Right kidney (tissue), 9 donors: ENCODE measurements at places on chromosomes 11 and 22.

DNA sequence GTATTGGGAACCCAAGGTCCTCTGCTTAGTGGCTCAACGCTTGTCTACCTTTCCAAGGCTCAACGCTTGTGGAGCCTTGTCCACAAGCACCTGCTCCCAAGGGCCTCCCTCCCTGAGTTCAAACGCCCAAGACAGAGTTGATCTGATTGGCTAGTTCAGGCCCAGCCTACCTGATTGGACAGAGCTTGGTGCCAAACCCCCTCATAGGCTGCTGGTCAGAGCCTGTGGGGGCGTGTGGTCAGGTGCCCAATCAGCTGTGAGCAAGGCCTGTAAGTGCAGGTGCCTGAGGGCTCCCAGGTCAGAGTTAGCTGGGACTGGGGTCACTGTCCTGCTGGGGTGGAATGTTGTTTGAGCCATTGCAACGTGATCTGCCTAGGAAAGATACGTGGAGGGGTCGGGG lies 16.9 kb upstream of the TMPRSS6 start:
- DNase-seq, result no peak

DNA sequence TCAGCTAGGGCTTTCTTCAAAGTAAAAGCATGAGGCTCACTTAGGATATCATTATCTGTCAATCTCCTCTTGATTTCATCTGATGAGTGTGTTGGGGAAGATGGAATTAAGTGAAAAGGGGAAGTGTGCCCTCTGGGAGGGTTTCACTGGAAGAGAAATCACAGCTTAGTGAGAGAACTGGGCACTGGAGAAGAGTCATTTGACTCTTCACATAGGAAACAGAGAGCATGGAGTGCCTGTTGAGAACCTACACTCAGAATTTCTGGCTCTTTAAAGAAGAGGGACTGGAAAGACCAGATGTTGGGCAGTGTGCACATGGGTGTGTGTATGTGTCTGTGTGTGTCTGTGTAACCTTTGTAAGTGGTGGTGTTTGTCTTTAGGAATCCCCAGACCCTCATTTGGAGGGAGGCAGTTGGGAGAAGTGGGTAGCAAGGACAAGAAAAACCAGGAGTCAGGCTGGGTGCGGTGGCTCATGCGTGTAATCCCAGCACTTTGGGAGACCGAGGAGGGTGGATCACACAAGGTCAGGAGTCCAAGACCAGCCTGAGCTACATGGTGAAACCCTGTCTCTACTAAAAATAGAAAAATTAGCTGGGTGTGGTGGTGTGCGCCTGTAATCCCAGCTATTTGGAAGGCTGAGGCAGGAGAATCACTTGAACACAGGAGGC lies 10.0 kb downstream of the STX3 start:
- no peak for DNase-seq

DNA sequence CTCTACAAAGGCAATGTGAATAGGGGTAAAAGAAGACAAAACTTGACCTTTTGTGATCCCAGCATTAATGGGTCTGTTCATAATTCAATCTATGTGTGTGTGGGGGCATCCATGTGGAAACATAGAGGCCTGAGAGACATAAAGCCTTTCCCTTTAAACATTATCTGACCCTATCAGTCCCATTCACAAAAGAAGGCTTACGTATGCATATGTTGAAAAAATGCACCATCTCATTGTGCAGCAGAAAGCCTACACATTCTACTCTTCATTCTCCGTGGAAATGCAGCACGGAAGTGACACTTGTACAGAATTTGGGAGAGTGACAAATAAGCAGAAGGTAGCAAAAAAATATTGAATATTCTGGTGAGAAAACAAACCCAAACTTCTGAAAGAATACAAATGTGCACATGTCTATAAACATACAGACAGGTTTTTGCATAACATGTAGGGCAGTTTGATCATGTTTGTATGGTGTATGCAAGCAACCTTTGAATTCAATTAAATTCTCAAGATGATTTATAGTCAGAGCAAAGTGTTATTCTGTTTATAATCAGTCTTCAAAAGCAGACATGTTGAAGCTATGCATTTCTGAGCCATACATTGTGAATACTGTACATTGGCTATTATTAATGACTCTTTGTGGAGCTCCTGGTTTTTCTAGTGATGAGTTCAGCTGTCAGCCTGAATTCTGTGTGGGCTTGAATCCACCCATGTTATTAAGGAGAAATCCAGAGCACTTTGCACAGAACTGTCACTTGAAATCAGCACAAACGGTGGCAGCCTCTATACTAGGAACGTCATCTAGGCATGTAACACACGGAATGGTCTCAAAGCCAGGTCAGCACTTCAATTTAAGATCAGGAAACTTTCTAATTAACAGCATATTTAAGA lies 236.8 kb downstream of the DCDC1 start:
- DNase-seq, result no peak

DNA sequence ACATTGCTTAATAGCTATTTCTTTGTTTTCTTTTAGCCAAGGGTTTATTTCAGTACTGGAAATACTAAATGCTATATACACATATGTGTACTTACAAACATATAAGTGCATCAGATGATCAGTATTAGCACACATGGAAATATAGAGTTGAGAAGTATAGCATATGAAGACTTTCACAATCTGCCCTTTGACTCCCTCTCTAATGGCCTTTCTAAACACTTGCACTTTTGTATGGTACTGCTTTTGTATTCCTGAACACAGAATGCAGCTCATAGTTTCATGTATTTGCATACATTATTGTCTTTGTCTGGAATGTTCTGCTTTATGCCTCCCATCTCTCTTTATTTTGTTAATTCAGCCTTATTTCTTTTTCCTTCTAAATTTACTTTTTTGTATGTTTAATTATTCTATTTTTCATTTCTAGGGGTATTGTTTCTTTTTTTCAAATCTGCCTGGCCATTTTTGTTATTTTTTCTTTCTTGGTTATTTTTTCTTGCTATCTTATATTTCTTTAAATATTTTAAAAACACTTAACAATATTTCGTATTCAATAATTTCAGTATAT lies 28.8 kb downstream of the ACER3 start:
- no peak for DNase-seq

GRCh38 chr11:11622772-11623171 lies 967 bp upstream of the GALNT18 start:
- DNase-seq, result no peak

DNA sequence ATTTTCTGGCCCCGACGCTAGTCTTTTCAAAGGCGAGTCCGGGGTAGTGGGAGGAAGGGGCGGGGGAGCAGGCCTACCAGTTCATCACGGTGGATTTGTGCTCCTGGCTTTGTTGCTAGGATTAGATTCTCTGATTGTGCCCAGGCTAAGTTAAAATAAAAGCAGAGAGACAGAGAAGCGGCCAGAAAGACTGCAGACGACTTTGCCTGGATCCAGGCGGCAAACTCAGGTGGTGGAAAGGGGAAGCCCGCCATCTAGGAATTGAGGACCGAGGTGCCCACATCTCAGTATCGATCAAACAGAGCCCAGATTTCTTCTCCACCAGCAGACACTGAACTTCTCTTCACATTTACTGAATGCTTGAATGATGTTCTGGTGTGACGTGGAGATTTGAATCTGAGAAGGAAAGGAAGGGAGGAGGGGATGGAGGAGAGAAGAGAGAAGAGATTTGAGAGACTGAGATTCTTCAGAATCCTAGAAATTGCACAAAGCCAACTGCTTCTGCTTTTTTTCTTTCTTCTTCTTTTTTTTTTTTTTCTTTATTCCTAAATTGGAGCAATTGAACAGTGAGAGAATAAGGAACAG lies 2.7 kb downstream of the FAT3 start:
- no peak for DNase-seq

GRCh38 chr11:111537336-111537860 lies 3.1 kb upstream of the LAYN start:
- no peak for DNase-seq

GRCh38 chr11:19769820-19770219 lies 57.2 kb downstream of the NAV2 start:
- DNase-seq, result no peak

DNA sequence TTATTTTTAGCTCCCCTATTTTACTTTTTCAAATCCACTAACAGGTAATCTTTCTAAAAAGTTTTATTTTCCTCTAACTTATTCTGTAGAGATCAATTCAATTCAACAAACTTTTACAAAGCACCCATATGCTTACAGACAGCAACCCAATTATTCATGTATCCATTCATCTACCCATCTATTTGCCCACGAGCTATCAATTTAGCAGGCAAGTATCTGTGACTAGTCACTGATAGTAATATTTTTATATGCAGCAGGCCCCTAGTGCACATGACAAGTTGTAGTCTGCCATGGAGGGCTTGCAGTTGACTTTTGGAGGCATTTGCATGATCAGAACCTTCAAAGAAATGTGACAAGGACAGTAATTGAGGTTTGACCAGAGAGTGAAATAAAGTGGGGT lies 753.2 kb upstream of the TENM4 start:
- no peak for DNase-seq

- DNase-seq, result peak; percentile 70
Observed at GRCh38 chr11:31812383-31813381, 1.6 kb upstream of the PAX6 start.

- no peak for DNase-seq
Observed at GRCh38 chr22:26579331-26579886, 10.5 kb downstream of the TPST2 start.

- DNase-seq, result peak; percentile 46
Observed at GRCh38 chr11:125304136-125304535, 139.6 kb downstream of the PKNOX2 start.

- no peak for DNase-seq
Observed at GRCh38 chr22:30132290-30132996, 52.2 kb downstream of the HORMAD2 start.

DNA sequence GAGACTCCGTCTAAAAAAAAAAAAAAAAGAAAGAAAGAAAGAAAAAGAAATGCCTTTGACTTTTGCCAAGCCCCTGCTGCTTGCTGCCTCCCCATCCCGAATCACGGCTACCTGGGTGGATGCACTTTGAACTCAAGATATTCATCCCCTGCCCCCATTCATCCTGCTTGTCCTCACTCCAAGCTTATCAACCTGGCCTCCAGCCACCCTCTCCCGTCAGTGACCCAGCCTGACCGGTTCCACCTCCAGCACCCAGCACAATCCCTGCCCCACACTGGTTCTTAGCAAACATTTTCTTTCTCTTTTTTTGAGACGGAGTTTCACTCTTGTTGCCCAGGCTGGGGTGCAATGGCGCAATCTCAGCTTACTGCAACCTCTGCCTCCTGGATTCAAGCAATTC lies 44.4 kb downstream of the CYTH4 start:
- DNase-seq, result no peak

- no peak for DNase-seq
Observed at GRCh38 chr11:73389916-73390315, 13.7 kb downstream of the RELT start.

GRCh38 chr11:60985991-60986915 lies 14.8 kb downstream of the CD6 start:
- no peak for DNase-seq

- no peak for DNase-seq
Observed at GRCh38 chr11:68396516-68396915, 64.0 kb upstream of the PPP6R3 start.

GRCh38 chr22:44691796-44692661 lies 10.0 kb upstream of the PRR5 start:
- no peak for DNase-seq

- DNase-seq, result no peak
Observed at GRCh38 chr11:11505190-11505589, 116.6 kb downstream of the GALNT18 start.

GRCh38 chr11:86547727-86548126 lies 124.7 kb downstream of the ME3 start:
- no peak for DNase-seq

- no peak for DNase-seq
Observed at GRCh38 chr11:87141980-87142514, 104.3 kb downstream of the TMEM135 start.

GRCh38 chr11:62540804-62541701 lies 5.6 kb downstream of the AHNAK start:
- DNase-seq, result no peak

DNA sequence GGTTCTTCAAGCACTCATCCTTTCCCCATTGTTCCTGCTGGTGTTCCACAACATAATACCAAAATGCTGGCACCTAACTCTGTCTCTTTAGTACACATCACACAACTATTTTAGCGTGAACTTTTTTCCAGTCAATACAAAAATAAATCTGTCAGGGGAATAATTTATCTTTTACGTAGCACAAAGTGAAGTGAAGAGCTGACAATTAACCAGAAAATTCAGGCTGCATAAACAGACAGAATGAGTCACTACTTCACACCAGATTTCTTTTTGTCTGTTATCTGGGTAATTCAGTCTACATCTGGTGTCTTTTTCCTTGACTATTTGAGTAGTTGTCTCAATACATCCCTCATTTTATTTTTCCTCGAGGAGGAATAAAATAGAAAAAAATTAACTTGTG lies 7.9 kb upstream of the ETS1 start:
- no peak for DNase-seq

DNA sequence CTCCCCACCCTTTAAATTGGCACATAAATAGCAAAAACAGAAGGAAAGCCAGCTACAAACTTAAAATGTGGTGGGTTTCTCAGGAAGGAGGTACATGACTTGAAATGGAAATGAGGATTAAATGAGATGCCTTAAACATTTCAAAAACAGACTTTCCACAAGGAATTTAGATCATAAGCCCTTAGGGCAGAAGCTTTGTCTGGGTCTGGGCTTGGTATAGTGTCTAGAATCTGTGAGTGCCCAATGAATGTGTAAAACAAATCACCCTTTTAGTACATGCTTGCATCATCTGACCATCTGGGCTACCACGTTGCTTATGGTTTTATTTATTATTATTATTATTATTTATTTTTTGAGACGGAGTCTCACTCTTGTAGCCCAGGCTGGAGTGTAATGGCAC lies 37.1 kb upstream of the CREB3L1 start:
- no peak for DNase-seq

DNA sequence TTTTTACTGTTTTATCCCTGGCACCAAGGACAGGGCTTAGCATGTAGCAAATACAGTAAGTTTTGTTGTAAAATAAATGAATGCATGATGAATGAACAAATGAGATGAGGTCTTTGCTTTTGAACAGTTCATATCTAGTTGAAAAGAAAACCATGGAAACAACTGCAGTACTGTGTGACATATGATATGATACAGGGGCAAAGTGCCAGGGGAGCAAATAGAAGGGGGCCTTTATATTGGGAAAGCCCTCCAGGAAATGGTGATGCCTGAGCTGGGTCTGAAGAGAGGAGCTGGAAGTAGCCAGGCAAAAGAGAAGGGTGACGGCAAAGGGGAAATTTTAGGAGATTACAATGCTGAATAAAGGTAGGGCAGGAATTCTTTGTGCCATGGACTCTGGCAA lies 63.8 kb upstream of the UCP3 start:
- DNase-seq, result no peak

DNA sequence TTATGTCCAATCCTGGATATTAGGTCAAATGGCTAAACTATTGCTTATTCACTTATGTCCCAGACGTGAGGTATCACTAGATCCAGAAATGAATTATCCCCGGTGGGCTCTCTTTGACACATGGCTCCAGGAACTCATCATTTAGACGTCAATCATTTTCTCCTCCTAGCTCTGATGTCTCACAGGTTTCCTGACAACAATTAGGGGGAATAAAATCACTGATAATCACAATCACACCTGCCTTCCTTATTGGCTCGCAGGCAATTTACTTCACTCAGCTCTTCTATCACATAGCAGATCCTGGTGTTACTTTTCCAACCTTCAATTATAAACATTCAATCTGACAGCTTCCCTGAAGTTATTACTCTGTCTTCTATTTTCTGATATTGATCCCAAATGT lies 634.0 kb upstream of the TENM4 start:
- no peak for DNase-seq

GRCh38 chr11:103812680-103813079 lies 223.8 kb upstream of the DDI1 start:
- no peak for DNase-seq
